GM23248 (cell line): ENCODE measurements at places on chromosomes 5 and 9.

GRCh38 chr5:92401492-92401891, 1018.4 kb upstream of the ARRDC3 start:
- DNase-seq, result peak; percentile 36

DNA sequence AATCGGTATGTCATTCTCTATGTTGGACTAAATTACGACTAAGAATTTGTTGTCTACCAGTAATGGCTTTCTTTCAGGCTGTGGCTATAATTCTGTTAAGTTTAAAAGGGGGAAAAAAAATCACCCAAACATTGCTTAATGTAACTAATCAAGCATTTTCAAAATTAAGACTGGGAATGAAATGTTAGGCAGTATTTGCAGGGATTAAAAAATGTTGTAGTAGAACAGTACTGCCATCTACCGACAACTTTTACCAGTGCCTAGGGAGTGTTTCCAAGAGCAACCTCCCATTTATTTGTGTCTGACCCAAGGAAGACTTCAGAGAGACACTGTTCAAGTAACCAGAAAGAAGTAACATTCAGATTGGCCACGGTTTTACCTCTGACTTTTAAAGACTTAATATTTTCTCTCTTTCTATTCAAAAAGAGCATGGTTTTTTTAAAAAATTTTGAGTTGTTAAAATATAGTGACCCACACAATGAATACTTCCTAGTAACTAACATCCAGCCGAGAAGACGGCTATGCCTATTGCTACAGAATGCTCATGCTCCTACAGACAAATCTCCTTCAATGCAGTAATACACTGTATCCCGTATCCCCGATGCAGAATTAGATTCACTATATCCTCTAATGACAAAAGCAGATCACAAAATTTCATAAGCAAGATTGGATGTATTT, 92.4 kb downstream of the ARL15 start:
- DNase-seq, result peak; percentile 72

GRCh38 chr5:119996128-119996527, 366.8 kb downstream of the FAM170A start:
- no peak for DNase-seq

DNA sequence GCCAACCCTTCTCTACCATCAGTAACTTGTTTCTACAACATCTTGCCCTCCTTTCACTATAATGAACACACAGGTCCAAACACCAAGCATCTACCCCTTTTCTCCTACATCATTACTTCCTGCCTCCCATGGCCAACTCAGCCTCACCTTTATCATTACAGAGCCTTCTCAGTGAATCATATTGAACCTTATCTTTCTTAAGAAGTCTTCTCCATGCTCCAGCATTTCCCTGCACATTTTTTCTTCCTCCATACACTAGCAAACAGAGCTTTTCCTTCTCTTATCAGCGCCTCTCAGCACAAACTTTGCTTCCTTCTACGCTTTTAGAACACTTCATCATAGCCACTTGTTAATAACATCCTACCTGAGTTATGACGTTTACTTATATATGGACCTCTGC, 148.2 kb downstream of the ARL15 start:
- no peak for DNase-seq

- DNase-seq, result no peak
These were observed 535.6 kb upstream of the MEF2C start for GRCh38 chr5:89418407-89419085.

- no peak for DNase-seq
These were observed 193.5 kb upstream of the TLX3 start for GRCh38 chr5:171115519-171115918.

DNA sequence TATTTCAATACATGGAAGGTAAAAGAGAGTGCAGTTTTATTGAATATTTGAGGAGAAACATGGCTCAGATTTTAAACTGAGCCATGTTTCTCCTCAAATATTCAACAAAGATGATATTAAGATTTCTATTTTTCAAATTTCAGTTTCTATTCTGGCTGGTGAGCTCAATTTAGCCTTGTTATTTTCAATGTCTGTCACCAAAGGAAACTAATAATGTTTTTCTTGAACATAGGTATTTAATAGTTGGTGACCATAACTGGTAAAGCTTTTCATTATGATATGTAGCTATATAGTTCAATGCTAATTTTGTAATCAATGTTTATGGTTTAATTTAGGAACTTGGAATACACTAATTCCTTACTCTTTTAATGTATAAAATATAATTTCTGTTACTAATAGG, 177.4 kb downstream of the FER start:
- DNase-seq, result no peak

GRCh38 chr5:80625230-80625629, 29.2 kb upstream of the MSH3 start:
- no peak for DNase-seq

- peak; percentile 14 for DNase-seq
These were observed 49.3 kb downstream of the RASGEF1C start for GRCh38 chr5:180159756-180160155.

- peak; percentile 77 for DNase-seq
These were observed 12.6 kb downstream of the OR13C5 start for GRCh38 chr9:104586496-104587180.

- peak; percentile 74 for DNase-seq
These were observed 14.4 kb upstream of the AMACR start for GRCh38 chr5:34022121-34022705.

- DNase-seq, result peak; percentile 25
These were observed 41.9 kb downstream of the TGFBI start for GRCh38 chr5:136070486-136071285.

DNA sequence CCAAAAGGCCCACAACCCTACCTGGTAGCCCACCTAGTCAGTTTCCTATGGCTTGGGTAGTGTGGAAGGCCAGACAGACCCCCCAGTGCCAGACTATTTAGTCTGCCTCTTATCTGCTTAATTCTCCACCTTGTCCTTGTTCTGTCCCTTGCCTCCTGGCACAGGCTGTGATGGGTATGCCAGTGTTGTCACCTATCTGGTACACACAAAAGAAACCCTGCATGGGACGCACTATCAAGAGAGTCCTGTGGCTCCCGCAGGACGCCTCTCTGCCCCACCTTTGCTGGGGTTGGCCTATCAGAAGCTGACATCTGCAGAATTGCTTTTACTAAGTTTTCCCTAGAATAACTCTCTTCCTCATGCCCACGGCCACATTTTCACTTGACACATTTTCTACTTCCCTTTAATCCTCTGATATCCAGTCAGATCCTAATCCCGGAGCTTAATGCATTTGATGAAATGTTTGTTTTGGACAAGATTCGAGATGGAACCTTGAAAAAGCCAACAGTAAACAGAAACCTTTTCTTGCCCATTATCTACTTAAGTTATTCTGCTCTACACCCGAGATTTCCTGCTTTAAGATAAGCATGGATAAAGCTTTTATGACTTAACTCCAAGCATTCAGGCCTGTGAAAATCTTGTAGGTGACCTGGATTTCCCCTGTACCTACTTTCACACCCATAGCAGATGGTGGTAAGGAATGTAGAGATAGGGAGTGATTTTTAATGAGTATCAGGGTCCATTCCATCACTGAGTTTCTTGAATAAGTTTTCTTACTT, 468.5 kb downstream of the ZNF608 start:
- DNase-seq, result no peak

DNA sequence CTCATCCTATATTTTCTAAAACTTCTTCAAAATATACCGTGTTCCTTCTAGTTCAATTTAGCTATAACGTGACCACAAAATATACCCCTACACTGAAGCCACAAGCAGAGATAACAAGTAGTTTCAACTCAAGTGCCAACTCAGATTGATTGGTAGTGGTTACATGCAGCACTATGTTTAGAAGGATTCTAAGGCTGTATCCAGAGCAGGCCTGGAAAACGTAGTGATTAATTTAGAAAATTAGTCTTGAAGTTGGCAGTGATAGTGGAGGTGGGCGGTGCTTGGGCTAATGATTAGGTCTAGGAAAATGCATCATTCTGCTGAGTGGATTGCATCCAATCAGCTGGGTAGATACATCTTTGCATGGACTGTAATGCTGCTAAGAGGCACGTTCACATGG, 61.5 kb downstream of the MAMDC2 start:
- no peak for DNase-seq
